Right hindlimb (tissue), 1 donor: ENCODE measurements at places on chromosomes 4 and X.

- DNase-seq = no peak
Measured at GRCh38 chr4:3438847-3439180, 3.0 kb upstream of the HGFAC start.

DNA sequence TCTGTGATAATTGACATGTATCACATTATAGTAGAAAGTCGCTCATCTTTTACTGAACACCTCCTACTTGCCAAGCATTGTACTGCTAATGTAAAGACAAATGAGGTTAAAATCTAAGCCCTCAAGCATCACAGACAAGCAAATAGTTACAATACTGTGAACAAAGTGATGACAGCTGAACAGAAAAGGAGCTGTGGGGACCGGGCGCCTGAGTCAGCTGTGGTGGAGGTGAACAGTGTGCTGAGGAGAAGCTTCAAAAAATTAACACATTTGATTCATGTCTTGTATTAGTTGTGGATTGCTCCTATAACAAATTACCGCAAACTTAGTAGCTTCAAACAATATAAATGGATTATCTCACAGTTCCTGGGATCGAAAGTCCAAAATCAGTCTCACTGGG, 124.3 kb downstream of the MAPK10 start:
- DNase-seq = no peak

DNA sequence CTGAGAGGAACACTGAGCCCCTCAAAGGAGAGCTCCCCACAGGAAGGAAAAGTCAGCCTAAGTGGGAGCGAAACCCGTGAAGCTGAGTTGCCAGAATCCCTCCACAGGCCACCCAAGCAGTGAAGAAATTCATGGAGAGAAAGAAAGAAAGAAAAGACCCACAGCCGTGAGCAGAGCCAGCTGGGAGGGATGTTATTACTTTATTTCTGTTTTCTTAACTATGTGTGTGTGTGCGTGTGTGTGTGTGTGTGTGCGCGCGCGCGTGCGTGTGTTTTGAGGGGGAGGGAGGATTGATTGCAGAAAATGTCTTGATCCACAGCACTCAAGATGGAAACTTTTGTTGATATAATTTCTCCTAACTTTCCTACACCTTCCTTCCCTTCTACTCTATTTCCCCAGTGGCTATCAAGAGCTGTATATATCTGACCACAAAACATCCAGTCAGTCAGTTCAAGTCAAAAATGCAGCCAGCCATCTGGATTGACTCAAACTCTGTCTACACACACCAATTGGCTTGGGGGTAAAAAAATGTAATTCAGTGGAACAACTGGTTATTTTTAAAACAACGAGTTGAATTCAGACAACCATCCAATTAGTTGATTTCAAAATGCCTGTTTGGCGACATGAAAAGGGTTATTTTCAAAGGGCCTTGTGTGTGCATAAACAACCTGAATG, 13.8 kb upstream of the GPC3 start:
- DNase-seq = peak; percentile 66

GRCh38 chr4:11424000-11424399, 4.7 kb downstream of the HS3ST1 start:
- peak; percentile 68 for DNase-seq

GRCh38 chr4:6591313-6591712, 16.3 kb downstream of the MAN2B2 start:
- DNase-seq = no peak

DNA sequence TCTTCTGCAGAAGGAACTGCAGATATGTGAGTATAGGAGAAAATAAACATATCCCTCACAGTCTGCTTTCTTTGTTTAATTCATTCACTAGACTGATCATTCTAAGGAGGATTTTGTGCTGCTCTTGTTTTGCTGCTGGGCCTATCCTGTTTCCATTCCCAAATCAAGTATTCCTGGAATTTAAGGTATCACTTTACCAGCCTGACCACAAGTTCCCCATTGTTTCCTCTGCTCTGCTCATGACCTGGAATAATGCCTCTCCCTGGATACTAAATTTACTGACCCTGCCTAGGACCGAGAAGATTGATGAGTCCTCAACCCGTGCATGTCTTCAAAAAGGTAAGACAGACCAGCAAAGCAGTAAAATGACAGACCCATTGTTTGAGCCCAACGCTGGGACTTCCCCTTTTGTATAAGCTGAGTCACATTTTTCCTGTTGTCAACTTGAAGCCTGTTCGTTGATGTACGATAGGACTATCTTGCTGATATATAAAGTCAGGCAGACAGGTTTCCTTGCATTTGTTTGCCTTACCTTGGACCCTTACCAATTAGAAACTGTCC, 85.5 kb upstream of the TET2 start:
- DNase-seq = no peak

GRCh38 chr4:2763511-2763967, 7.4 kb upstream of the TNIP2 start:
- DNase-seq = no peak

GRCh38 chr4:1222036-1222789, 26.7 kb downstream of the CTBP1 start:
- no peak for DNase-seq

DNA sequence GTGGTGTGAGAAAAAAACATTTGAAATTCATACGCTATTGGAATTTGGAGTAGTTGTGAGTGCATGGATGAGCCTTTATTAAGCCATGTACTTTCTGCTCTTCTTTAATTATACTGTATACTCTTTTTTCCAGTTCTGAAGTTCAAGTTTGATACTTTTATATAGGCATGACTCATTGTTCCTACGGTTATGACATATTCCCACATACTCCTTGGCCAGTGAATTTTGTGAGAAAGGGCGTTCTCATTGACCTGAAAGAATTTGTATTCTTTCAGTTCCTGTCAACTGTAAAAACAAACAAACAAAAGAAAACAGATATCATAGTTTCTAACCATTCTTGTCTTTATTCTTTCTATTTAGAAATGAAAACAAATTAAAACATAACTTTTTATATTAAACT, 407.3 kb downstream of the MAPK10 start:
- no peak for DNase-seq

- DNase-seq = no peak
Measured at GRCh38 chr4:186688150-186688943, 35.3 kb downstream of the FAT1 start.

- no peak for DNase-seq
Measured at GRCh38 chr4:13542577-13543031, 1.7 kb downstream of the NKX3-2 start.

DNA sequence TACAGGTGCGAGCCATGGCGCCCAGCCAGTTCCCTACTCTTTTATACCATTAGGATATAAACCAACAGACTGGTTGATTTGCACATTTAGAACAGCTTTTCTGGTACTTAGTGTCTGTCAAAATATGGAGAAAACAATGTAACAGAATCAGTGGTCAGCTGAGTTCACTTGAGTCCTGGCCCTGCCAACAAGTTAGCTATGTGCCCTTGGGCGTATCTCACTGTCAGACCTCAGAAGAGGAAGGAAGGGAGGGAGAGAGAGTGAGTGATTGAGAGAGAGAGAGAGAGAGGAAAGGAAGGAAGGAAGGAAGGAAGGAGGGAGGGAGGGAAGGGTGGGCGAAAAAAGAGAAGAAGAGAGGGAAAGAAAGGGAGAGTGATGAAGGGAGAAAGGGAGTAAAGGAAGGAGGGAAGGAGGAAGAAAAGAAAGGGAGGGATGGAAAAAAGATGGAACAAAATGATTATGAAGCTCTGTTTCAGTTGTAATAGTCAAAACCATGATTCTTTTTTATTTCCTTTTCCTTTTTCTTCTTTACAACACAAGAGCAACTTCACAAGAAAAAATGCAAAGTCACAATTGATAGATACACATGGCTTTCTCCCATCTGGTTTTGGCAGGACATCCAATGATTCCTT, 55.7 kb upstream of the PDGFRA start:
- DNase-seq = no peak

GRCh38 chr4:137678796-137679195, 146.5 kb upstream of the PCDH18 start:
- DNase-seq = no peak

GRCh38 chr4:26173619-26174018, 147.2 kb upstream of the RBPJ start:
- DNase-seq = no peak

DNA sequence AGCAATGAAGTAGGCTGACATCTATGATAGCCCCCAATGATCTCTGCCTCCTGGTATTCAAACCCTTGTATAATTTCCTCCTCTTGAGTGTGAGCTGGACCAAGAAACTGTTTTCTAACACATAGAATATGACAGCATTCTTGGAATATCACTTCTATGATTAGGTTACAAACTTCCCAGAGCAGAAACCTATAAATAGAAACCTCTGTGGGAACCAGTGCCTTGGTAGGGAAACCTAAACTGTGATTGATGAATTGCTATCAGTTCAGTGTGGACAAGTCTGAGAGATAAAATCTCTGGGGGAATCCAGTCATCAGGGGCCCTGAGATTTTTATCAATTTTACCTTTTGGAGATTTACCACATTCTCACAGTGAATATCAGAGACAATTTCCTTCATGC, 756.5 kb upstream of the AGA start:
- DNase-seq = no peak

- no peak for DNase-seq
Measured at GRCh38 chrX:36062778-36063177, 143.2 kb downstream of the CFAP47 start.

DNA sequence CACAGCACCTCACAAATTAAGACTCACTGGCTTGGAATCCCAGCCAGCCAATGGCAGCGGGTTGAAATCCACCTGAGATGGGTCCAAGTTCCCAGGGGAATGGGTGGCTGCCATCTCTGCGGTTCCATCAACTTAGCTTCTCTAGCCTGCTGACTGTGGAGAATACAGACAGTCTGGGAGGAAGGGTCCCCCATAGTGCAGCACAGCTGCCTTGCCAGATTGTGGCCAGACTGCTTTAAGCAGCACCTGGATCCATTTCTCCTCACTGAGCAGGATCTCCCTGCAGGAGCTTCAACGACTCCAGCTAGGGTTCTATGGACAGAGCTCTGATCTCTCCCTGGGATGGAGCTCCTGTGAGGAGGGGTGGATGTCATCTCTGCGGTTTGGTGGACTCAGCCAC, 51.8 kb downstream of the DCK start:
- DNase-seq = no peak

DNA sequence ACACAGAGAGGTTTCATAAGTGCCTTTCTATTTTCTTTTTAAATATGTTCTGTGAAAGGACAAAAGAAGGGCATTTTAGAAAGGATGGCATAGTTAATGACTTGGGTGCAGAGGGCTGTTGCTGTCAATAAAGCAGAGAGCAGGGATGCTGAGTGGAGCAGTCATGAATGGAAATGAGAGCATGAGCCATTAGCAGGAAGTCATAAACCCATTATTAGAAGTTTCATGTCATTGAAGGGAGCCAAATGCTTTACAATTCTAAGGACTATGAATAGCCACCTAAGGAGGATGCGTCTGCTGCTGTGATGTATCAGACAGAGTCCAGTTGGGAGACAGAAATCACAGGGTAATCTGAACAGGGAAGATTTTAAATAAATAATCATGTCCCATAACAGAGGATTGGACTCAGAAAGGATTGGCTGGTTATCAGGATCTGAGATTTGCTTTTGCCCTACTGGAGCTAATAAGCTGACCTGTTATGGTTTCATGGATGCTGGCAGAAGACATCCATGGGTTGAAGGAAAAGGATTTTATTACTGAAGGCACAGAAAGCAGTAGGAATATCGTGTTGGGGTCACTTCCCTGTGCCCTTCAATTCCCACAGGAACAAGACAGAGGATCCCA, 47.5 kb upstream of the WDR19 start:
- no peak for DNase-seq
